Activated CD4-positive, alpha-beta T cell treated with anti-CD3 and anti-CD28 coated beads, Interleukin-2, amount 50 U/mL, for 48 hours (primary cell): ENCODE measurements at places on chromosomes 11 and 22.

GRCh38 chr11:71064702-71065515 lies 187.5 kb downstream of the SHANK2 start:
- DNase-seq: no peak

DNA sequence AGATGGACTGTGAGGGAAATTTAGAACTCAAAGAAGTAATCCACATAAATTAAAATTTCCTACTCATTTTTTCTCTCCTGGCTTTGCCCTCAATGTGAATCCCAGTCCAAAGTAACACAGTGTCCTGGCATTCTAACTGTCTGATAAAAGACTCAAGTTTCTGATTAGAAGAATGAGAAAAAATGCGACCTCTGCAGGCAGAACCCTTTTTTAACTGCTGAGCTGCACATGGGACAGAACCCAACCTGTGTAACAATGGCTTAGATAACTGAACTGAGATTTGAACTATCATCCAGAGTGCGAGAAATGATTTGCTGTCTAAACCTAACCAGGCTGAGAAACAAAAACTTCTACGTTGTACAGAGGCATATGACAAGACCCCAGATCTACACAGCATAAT lies 385.6 kb upstream of the LRRC4C start:
- no peak for DNase-seq

- DNase-seq: no peak
These were observed 506.3 kb upstream of the RAG2 start for GRCh38 chr11:37104380-37104779.

DNA sequence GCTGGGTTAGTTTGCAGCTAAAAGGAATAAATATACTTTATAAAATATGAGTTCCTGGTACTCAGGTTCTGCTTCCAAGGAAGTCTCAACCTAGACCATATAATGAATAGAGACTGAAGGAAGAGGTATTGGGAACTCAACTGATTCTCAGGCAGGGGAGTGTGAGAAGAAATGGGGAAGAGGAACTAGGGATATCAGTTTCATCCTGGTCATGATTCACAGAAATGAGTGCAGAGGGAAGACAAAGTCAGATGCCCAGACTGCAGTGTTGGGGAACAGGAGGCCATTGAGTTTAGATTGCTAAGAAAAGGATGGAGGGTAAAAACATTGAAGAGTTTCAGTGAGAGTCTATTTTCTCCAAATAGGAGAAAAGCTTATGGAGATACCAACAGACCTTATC lies 28.8 kb downstream of the PLAAT5 start:
- DNase-seq: no peak

- no peak for DNase-seq
These were observed 15.9 kb downstream of the TSPAN18 start for GRCh38 chr11:44742508-44743246.

- no peak for DNase-seq
These were observed 27.7 kb downstream of the PICALM start for GRCh38 chr11:86040919-86041850.

DNA sequence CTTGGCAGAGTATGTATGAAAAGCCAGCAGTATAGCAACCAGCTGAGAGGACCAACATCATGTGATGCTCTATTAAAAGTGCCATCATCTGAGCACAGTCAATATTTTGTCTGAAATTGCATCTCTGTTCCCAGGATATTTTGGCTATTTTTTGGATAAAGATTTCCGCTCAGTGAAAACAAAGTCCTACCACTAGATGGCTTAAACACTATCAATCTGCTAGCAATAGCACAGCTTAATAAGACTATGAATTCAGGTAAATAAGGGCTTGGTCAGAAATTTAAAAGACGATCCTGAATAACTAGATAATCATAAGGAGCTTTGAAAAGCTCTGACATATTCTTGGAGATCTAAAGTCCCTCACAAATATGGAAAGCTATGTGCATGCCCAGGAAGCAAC lies 74.4 kb downstream of the MS4A13 start:
- no peak for DNase-seq

DNA sequence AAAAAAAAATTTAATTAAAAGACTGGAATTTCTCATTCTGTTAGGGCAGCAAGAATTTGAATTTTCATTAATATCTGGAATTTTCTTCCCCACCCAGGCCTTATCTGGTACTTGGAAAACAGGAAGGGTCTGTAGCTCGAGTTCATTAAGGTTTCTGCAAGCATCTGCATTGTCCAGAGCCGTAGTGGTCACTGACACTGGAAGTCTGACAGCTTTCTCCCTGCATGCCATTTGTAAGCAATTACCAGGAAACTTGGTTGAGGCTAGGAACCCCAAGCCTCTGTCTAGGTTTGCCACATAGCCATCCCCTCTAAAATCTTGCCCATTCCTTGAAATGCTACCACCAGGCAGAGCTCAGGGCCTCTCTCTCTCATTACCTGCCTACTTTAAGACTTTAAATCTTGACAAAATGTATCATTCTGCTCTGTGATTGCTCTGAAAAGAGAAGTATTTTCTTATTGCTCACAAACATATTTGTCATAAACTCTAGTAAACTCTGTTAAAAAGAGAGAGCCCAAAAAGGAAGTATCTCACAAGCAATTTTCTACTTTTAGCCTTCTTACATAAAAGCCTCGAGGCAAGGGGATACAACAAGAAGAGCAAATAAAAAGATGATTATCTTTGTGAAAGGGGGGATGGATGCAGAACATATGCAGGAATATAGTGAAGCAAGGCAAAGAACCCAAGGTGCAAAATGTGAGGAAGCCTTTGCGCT lies 5.5 kb upstream of the PGM2L1 start:
- no peak for DNase-seq

GRCh38 chr11:122230385-122230755 lies 114.4 kb upstream of the BLID start:
- no peak for DNase-seq

- DNase-seq: no peak
These were observed 57.5 kb upstream of the RBFOX2 start for GRCh38 chr22:36086170-36086490.

GRCh38 chr11:119590651-119591351 lies 138.2 kb downstream of the NECTIN1 start:
- DNase-seq: no peak

- DNase-seq: no peak
These were observed 35.6 kb upstream of the TMEM123 start for GRCh38 chr11:102488208-102488607.

- DNase-seq: no peak
These were observed 23.1 kb downstream of the NCAPD3 start for GRCh38 chr11:134200688-134201087.

DNA sequence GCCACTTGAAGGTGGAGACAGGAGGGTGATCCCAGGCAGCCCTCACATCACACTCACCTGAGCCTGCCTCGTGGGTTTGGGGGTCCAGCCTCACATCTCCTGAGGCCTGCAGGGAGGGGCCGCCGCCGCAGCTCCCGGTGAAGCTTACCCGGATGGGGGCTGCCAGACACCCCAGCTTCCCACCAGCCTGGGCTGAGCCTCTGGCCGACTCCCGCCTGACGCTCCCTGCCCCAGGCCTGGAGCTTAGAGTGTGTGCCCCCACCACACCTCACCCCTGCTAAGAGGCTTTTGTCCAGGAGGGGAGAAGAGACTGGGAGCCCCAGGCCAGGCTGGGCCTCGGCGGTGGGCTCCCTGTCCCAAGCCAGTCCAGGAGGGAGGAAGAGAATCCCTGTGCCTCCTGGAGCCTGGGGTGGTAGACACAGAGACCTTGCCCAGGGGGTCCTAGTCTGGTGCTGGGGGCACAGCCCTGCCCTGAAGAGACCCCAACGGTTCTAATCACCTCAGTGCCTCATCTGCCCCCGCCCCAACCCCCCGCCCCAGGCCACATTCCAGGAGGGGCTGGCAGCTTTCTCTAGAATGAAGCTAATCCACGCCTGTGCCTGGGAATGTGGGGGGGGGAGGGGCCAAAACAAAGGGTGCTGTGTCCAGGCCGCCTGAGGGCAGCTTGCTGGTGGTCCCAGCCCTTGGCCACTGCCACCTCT lies at the start of gene SLC16A8:
TSS of gene SLC16A8 (minus strand) at position 254 of the 701 bp plus-strand sequence. CDS start 1,311 bp downstream, outside the sequence.
- no peak for DNase-seq

- no peak for DNase-seq
These were observed 107.6 kb downstream of the MED15 start for GRCh38 chr22:20615021-20615420.

DNA sequence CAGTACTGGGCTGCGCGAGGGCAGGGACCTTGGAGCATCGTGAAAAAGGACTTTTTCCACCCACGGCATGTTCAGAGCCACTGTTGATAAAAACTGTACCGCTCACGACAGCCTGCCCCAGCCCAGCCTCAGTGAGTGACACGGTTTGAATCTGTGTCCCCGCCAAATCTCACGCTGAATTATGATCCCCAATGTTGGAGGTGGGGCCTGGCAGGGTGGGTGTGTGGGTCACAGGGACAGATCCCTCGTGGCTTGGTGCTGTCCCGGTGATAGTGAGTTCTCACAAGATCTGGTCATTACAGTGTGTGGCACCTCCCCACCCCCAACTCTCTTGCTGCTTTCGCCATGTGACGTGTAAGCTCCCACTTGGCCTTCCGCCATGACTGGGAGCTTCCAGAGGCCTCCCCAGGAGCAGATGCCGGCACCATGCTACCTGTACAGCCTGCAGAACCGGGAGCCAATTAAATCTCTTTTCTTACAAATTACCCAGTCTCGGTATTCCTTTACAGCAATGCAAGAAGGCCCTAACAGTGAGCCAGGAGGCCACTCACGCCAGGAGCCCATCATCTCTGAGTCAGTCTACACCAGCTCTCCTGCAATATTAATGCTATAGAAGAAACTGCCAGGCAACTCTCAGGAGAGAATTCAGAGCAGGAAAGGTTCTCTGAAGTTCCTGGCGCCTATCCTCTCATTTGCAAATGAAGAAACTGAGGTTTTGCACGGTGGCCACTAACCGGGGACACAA lies 1.3 kb downstream of the TOLLIP start:
- no peak for DNase-seq

- no peak for DNase-seq
These were observed 67.9 kb downstream of the MCM5 start for GRCh38 chr22:35467681-35468434.

- no peak for DNase-seq
These were observed 7.6 kb downstream of the FXYD2 start for GRCh38 chr11:117816846-117817367.

DNA sequence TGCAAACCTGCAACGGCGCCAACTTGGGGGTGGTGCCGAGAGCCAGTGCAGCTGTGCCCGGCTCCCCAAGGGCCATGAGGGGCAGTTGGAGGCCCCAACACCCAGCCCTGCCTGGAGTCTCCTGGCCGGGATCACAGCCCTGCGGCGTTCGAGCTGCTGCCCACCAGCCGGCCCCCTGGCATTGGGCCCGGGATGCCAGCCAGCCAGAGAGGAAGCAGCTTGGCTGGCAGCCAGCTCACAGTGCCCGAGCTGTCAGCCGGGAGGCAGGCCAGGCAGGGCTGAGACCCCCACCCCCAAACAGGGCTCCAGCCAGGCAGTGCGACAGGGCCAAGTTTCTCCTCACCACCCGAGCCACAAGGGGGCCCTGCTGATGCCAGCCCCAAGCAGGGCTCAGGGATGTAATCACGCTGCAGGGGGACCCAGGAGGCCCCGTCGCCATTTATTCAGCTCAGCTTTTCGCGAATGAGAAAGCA lies 26.0 kb upstream of the TCF20 start:
- no peak for DNase-seq

DNA sequence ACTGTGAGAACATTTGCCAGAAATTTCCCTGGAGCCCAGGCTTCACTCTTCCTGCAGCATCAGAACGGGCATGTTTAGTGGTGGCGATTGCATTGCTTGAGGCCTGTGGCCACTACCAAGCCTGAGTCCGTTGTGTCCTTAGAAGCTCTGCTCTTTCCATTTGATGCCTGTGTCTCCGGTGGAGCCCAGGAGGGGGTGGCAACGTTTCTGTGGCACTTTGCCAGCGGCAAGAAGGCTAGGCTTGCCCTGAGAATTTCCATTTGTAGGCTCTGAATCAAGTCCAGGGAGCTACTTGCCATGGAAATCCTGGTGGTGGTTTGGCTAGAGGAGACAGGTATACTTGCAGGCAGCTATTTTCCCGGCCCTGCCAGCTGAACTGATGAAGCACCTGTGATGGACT lies 47.1 kb downstream of the ADAMTS8 start:
- DNase-seq: no peak

GRCh38 chr11:86067009-86067850 lies 1.7 kb downstream of the PICALM start:
- DNase-seq: no peak

DNA sequence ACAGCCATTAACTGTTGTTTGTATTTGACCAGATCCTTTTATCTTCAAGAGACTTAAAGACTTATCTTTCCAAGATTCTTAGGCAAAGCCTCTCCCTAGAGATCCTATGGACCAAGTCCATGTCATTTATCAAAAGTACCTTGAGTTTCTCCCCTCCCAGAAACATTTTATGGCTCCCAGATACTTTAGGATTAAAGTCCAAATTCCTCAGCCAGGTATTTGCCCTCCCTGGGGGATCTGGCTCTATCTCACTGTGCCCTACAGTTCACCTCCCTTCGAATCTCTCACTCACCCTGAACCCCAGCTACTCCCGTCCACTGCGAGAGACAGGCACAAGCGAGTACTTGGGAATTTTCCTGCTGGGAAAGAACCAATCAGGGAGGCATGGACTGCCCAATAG lies 11.9 kb downstream of the MS4A8 start:
- DNase-seq: no peak

GRCh38 chr11:127998421-127998820 lies 588.9 kb downstream of the ETS1 start:
- DNase-seq: no peak

- DNase-seq: no peak
These were observed 22.9 kb downstream of the APOL5 start for GRCh38 chr22:35740616-35741015.

- DNase-seq: no peak
These were observed 7.7 kb downstream of the SLC3A2 start for GRCh38 chr11:62888406-62888805.

- DNase-seq: no peak
These were observed 83.9 kb downstream of the LDLRAD3 start for GRCh38 chr11:36027731-36028130.

DNA sequence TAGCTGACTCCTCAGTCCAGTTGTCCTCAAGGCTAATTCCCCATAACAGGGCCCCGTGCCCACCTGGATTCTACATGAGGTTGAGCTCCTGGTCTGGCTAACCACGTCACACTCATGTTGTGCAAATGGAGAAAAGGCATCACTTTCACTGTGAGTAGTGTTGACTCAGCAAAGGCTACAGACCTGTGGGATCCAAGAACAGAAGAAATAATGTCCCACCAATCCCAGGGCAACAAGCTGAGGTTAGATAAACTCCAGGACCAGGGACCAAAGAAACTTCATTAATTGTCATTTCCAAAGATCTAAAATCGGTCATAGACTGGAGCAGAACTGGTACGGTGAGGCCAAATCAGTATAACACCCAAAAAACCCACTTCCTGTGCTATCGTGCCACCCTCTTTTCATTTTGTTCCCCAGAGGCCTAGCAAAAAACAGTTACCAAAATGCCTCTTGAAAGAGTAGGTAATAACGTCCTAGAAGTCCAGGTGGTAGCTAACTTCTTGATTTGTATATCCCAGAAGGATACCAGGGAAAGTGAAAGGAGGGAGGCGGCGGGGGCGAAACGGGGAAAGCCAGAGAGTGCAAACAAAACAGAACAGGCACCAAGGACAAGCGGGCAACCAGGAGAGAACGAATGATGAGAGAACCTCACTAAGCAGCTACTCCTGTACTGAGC lies 1.4 kb downstream of the PCSK7 start:
- DNase-seq: peak; percentile 71
